Substantia nigra (tissue), 51 donors: ENCODE measurements at places on chromosomes 2 and 18.
A peak's percentile ranks its signal among the peaks of the same experiment; 100 is the strongest.

DNA sequence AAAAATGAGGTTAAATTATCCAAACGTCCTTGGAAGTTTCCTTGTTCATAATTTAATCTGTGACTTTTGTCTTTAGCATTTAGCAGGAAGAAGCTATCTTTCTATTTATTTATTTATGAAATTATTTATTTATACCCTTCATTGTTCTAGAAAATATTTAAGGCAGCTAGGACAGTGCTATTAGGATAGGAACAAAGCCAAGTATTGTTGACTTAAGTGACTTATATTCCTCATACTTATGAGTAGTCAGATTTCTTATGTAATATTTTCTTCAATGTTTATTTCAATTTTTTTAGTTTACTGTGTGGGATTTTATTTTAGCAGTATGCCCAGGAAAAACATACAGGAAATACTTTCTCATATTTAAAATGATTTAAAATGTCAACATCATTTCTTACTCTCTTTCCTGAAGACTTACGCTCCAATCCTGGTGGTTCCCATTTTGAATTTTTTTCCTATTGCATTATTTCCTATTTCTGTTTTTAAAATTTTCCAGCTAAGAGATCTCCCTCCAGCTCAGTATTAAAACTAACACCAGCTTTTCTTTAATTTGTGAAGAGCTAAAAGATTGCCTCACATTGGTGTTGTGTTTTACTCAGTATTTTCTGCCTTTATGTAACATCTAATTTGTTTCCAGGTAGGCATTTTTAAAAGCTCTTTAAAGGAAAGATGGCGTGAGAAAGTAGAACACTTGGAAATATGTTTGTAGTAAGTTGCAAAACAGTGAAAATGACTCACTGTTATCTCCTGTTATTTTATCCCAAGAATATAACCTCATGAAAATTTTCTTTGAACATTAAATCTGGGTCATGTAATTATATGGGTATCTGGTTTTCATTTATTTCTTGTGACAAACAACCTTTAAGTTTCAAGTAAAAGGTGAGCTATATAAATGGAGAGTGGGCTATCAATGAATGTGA is 32.2 kb downstream of the MAPRE2 start:
- no peak for DNase-seq

- DNase-seq, result no peak
Measured at GRCh38 chr2:7108792-7109532, 191.8 kb downstream of the RNF144A start.

DNA sequence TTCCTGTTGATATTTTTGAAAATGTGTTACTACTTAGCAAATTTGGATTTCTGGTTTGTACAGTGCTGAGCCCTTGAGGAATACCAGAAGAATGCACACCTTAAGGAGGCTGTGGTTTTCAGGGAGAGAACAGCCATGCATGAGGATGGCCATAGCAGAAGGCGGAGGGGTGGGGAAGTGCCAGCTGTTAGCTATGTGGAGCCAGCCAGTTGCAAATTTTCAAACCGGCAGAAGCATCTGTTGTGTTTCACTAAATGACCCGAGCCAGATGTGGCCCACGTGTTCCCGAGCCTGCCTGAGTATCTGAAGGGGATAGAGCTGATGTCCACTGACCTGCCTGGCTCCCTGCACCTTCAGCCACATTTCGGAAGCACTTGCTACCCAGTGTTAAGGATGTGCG is 16.4 kb upstream of the RBM44 start:
- DNase-seq, result no peak

DNA sequence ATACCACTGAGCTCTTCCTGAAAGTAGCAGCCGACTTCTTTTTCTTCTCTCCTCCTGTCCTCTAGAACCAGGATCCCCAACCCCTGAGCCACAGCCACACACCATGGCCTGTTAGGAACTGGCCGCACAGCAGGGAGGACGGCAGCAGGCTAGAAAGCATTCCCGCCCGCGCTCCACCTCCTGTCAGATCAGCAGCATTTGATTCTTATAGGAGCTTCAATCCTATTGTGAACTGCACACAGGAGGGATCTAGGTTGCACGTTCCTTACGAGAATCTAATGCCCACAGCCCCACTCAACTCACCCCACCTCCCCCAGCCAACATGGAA is 179.1 kb upstream of the SH3BP4 start:
- DNase-seq, result no peak

DNA sequence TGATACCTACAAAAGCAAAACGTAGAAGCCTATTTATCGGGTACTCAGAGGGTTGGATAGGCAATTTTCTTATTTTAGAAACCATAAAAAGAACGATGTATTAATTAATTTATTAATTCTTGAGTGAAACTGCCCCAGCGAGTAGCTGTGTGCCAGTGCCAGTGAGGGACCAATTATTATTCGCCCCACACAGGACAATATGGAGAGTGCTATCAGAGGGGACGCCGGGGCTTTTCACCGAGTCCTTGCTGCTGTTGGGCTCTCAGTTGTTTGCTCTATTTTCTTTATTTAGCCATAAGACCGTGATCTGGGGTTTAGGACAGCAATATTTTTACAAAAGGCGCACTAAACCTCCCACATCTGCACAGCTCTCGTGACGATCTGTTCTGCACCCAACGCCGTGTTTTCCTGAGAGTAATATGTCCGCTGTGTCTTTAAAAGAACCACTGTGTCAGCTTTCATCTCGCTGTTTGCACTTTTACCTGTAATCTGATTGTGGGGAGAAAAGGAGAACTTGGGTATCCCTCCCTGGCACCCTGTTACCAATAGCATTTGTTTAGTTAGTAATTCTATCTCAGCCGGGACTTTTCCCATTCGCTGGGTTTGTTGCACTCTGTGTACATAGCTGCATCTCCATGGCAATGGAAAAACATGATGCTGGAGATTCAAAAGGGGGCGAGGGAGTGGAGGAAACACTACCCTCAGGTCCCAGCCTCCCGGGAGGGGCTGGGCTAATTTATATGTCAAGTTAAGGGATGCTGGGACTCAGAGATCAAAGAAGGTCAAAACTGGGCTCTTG is 30.1 kb upstream of the ZNF516 start:
- DNase-seq, result no peak

- no peak for DNase-seq
Measured at GRCh38 chr2:62284980-62285379, 89.1 kb downstream of the B3GNT2 start.

- no peak for DNase-seq
Measured at GRCh38 chr2:161204846-161205245, 44.6 kb downstream of the TANK start.

DNA sequence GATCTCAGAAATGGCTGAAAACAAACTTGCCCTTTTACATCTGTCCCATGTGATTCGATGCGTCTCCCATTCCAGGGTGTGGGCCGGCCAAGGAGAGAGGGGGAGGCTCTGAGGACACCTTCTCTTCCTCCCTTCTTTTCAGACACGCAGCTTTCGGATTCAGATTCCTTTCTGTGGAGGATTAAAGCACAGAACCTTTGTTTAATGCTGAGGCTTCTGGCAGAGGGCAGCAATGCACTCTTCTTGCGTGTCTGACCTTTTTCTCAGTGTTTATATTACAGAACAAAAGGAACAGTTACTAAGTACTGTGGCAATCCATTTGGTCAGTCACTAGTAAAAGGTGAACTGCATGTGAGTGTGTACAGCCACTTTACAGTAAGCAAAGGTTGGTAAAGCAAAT is 268.9 kb upstream of the CCDC68 start:
- no peak for DNase-seq

- no peak for DNase-seq
Measured at GRCh38 chr2:222554517-222554916, 101.4 kb downstream of the FARSB start.

DNA sequence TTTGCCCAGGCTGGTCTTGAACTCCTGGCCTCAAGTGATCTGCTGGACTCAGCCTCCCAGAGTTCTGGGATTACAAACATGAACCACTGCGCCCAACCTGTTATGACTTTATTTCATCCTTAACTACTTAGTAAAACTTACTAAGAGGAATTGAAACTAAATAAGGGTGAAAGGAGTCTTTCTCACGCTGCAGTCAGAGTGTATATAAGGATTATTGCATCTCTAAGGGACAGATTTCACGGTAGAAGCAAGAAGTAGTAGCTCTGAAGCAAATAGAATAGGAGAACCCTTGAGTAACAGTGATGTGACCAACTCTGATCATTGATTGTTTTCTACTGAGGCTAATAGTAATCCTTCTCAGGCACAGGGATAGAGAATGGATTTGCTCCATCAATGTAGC is 960.1 kb downstream of the CPS1 start:
- no peak for DNase-seq

GRCh38 chr2:187986390-187987105 is 305.1 kb upstream of the GULP1 start:
- no peak for DNase-seq

GRCh38 chr2:40244675-40245074 is 207.2 kb downstream of the SLC8A1 start:
- peak; percentile 5 for DNase-seq

GRCh38 chr2:168338292-168338691 is 90.9 kb upstream of the STK39 start:
- DNase-seq, result no peak
